Heart right ventricle (tissue), 16 donors: ENCODE measurements at places on chromosomes 16 and 17. TPM values are rescaled to one million over a fixed set of nuclear protein-coding genes. Genes with fewer than 3 reads are reported as not detected.

GRCh38 chr16:53048139-53048915 is 4.4 kb downstream of the CHD9NB start:
- no peak for DNase-seq

KRT28 gene
- total RNA-seq, result not detected

DNA sequence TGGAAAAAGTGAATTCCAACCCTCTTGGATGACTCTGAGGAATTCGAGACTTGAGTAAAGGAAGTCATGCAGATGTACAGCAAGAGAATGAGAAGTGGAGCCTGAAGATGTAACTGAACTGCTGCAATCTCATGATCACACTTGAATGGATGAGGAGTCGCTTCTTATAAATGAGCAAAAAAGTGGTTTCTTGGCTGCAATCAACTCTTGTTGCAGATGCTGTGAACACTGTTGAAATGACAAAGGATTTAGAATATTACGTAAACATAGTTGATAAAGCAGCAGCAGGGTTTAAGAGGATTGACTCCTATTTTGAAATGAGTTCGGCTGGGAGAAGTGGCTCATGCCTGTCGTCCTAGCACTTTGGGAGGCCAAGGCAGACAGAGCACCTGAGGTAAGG is 25.5 kb downstream of the ASPA start:
- DNase-seq, result no peak

TK1 gene
- total RNA-seq, result 1.5 TPM

GRCh38 chr17:49223168-49223516 is 7.4 kb downstream of the PHOSPHO1 start:
- no peak for DNase-seq

KRTAP4-1 gene
- total RNA-seq, result not detected

TRPV2 gene
- total RNA-seq, result 11.2 TPM

CMTM2 gene
- not detected for total RNA-seq

CD300H gene
- not detected for total RNA-seq

DNA sequence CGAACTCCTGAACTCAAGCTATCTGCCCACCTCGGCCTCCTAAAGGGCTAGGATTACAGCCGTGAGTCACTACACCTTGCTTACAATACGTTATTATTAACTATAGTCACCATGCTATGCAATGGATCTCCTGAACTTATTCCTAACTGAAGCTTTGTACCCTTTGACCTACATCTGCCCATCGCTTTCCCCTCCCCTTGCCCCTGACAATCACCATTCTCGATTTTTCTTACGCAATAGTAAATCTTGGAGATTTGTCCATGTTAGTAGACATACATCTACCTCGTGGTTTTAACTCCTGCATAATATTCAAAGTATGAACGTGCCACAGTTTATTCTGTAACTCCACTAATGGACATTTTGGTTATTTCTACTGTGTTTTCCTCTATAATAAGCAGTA is 120.6 kb downstream of the NPIPB5 start:
- no peak for DNase-seq

DNA sequence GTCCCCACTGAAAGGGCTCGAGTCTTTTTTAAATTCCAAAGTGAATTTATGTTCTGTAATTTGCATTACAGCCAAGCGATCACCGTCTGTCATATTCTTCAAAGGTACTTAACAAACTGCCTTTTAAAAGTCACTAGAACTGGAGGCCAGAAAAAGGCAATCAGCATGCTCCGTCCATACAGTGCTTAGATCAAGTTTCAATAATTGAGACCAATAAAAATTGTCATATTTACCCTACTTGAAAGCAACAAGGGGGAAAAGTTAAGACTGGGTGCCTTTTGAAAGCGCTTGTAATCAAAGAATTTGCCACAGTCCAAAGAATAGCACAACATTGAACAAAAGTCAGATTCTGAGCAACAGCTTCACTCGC is 9.0 kb upstream of the ZFHX3 start:
- no peak for DNase-seq
